GM12892 (cell line): ENCODE measurements at places on chromosomes 6 and 20.

DNA sequence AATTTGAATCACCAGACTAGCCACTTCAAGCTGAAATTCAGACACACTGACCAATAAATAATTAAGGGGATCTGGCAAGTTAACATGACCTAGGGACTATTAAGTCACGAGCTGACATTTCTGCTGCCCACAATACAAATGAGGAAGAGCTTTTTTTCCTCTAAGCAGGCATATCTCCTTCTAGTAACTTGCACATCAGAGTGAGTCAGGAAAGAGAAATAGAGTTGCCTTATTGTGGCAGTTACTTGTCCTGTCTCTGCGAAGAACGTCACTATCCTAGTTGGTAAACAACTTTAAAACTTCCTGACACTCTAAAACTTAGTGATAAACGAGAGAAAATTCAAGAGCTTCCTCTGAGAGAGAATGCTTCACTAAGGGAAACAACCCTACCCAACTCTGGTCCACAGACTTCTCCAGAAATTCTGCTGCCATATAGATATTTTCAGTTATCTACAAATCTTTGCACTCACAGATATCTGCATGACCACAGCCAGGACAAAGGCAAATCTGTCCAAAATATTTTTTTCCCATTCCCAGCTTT lies 4.2 kb downstream of the PLA2G7 start:
- DNase-seq, result no peak

GRCh38 chr20:54132612-54133433 lies 41.0 kb downstream of the CYP24A1 start:
- DNase-seq, result no peak

DNA sequence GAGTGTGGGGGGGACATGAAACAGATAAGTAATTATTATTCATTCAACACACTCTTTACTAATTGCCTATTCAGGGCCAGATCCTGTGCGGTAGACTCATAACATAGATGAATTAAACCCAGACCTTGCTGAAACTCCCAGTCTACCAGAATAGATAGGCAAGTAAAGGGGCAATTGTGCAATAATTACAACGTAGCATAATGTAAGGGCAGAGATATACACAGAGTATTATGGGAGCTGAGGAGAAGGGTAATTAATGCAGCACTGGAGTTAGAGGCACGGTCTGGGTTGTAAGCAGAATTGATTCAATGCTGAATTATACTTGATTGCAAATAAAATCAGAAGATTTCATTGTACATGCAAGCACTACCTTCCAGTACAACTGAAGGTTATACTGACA lies 29.2 kb downstream of the RIMS4 start:
- no peak for DNase-seq

- no peak for DNase-seq
Observed at GRCh38 chr6:20680697-20681165, 146.5 kb downstream of the CDKAL1 start.

DNA sequence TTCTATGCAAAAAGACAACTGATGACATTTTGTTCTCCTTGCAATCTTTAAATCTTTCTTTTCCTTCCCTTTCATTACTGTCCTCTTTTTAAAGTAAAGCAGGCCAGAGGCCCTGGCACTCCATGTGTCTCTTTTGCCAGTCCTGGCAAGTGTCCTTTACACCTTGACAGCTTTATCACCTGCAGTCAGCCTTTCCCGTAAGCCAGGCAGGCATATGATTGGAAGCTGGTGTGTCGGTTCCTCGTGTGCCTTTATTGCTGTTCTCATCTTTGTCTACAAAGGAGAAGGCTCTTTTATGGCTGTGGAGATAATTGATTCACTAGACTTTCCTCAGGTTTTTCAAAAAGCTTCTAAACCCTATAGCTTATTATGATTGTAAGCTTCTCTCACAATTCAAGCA lies 162.3 kb upstream of the FBXL4 start:
- DNase-seq, result no peak

DNA sequence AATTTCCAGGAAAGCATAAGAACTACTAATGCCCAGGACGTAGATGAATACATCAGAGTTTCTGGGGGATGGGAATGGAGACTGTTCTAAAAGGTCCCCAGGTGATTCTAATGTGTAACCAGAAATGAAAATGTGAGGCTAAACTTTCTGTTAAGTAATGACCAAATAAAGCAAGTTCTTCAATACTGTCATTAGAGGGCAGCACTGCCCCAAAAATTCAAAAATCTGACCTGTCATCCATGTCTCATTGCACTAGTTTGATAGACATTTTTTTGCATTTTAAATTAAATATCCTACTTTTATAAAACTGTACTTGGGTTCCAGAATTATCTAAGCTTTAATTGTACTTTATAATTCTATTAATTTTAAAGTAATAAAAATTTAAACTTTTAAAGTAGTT lies 94.9 kb downstream of the RFX6 start:
- no peak for DNase-seq

DNA sequence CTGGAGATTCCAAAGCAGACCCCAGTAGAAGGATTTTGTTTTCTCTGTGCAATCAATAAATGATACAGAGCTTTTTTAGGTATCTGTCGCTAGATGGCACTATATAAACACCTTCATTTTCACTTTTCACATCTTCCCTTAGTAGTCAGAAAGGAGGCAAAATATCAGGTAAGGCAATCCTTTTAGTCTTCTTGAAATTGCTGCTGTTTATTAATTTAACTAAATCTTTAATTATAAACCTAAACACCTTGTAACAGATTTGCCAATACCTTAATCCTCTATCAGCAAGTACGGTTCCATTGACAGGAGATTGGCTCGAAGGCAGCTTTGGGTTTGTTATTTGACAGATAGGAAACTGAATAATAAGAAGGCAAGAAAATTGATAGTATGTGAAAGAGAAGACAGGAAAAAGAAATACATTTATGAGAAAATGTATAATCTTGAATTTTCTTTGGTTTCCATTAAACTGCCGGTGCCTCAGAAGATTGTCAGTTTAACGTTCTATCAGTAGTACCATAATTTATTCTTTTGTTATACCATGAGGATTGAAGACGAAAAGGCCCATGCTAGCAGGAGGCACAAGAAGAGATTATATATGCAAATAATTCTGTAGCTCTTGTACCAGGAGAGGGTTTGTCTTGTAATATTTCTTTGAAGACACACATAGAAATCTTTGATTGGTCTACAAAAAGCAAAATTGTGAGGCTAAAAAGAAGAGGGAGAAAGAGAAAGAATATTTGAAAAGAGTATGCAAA lies 23.5 kb upstream of the IBTK start:
- DNase-seq, result no peak

DNA sequence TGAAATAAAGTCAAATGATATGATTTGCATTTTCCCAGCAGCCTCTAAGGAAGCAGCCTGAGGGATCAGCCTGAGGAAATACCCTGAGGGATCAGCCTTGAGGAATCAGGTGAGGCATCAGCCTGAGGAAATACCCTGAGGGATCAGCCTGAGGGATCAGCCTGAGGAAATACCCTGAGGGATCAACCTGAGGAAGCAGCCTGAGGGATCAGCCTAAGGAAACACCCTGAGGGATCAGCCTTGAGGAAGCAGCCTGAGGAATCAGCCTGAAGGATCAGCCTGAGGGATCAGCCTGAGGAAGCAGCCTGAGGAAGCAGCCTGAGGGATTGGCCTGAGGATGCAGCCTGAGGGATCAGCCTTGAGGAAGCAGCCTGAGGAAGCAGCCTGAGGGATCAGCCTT lies 669.7 kb upstream of the AGPAT4 start:
- DNase-seq, result no peak

- DNase-seq, result no peak
Observed at GRCh38 chr6:82396964-82397751, 33.5 kb downstream of the TPBG start.

DNA sequence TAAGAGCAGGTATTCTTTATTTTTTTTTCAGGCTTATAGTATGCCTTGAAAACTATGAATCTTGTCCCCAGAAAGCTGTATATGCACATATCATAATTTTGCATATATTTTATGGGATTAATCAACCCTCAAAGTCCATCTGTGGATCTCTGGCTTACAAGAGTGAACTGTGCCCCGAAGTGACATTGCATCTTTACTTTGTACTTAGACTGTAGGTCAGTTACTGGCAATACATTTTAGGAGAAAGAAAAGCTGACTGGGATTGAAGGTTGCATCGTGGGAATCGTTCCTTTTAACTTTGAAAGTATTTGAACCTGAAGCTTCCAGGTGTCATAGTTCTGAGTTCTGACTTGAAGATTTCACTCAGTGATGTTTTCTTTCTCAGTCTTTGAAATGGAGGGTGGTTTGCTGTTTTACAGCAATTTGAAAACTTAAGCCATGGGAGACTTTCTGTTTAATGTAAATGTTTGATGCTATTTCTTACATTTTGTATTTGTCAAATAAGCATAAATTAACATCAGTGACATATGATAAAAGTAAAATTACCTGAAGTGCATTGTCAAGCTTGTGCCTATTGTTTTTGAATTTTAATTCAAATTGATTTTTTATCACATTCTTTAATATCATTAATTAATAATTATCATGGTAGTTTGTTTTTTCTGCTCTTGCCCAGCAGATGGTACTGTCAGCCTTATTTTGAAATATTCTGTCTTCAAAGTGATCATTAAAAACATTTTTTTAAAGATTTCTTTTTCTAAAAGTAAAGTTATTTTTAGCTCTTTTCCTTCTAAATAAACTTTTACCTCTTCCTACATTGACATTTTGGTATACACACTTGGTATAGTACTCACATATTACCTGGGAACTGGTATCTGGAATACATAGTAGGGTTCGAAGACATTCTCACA lies 29.0 kb downstream of the L3MBTL3 start:
- DNase-seq, result no peak

GRCh38 chr20:61683721-61684120 lies 382.0 kb downstream of the TAF4 start:
- no peak for DNase-seq

DNA sequence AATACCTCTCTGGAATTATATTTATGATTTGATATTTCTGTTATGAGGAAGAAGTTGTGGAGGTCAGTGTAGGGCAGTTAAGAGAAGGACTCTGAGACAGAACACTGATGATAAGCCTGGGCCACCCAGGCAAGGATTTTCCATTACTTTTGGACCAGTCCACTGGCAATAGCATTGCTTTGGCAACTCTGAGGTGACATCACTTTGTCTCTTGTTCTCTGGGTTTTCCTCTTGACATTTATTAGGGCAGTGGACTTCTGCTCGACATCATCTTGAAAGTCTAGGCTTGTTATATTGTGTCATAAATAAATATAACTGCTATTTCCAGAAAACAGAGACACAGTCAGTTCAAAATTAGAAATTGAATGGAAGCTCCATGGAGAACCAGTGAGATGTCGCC lies 268.0 kb downstream of the SMOC2 start:
- DNase-seq, result no peak

GRCh38 chr20:56987986-56988385 lies 278.5 kb downstream of the BMP7 start:
- DNase-seq, result no peak

DNA sequence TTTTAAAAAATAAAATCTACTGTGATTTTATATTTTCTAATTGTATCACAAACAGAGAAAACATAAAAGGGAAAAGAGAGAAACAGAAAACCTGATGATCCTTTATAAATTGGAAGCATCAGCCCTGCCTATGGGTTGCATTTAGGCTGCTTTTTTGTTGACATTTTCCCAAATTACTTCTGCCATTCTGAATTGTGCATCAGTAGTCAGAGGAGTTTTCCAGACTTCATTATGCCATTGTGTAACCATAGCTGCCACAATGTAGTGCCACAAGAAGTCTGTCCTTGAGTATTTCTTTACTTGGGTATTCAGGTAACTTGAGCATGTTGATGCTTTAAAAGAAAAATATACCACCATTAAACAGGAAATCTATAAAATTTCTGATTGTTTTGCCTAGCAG lies 130.3 kb downstream of the HACE1 start:
- DNase-seq, result no peak

DNA sequence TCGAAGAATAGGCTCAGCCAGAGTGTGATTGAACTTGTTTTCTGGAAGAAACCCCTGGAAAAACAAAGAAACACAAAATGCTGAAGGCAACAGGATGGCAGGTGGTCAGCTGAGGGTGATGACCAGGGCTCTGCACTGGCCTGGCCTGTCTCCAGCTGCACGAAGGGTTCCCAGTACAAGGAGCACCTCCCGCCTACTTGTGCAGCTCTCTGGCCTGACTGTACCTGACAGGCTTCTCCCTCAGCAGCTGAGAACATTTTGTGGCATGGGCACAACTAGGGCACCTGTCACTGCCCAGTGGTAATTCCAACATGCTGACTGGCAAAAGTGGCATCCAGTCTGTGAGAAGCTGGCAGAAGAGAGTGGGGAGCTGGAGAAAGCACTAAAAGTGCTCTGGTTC lies 38.8 kb upstream of the EMILIN3 start:
- DNase-seq, result no peak

DNA sequence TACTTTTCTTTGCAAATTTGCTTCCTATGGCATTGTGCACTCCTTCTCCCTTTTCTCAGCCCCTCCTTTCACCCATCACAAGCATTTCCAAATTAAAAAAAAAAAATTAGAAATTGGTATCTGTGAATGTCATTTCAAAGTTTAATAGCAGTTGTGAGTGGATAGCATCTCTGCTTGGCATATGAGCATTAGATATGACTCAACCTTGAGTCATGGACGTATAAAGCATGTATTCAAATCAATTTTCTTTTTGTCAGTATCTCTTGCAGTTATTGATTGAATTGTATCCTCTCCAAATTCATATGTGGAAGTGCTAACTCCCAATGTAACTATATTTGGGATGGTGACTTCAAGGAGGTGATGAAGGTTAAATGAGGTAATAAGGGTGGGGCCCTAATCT lies 60.1 kb upstream of the MAP3K7 start:
- DNase-seq, result no peak

DNA sequence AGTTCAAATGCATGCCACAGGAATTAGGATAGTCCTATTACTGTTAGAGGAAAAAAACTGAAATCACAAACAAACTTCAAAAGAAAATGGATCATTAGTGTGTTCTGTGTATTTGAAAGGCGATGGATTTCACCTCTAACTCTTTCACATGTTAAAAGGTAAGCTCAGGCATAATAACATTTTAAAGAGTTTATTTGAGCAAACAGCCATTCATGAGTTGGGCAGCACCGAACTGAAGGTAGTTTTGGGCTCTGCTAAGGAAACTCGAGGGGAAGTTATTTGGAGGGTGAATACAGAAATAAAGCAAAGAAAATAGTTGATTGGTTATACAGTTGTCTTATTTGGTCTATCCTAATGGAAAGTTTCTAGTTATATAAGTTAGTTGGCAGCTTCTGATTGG lies 546.5 kb upstream of the POU3F2 start:
- no peak for DNase-seq

GRCh38 chr6:108846628-108847027 lies 1.6 kb upstream of the ARMC2 start:
- no peak for DNase-seq

- DNase-seq, result no peak
Observed at GRCh38 chr6:155325700-155326516, 11.6 kb upstream of the TFB1M start.

- DNase-seq, result no peak
Observed at GRCh38 chr6:38387971-38388370, 251.8 kb downstream of the BTBD9 start.

- no peak for DNase-seq
Observed at GRCh38 chr6:84344005-84344404, 116.6 kb upstream of the CEP162 start.

DNA sequence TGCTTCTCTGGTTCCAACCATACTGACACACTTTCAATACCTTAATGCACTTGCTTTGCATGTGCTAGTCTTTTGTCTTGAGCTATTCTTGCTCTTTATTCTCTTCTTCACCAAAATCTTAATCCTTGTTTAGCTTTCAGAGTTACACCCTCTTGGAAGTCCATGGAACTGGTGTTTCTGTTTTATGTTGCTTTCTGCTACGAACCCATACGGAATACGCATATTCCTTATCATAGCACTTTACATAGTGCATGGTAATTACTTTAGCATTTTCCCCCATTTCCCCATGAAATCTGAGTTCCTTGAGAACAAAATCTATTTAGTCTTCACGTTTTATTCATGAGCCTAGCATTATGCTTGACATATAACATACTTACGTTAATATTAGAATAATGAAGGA lies 270.9 kb downstream of the NKAIN2 start:
- DNase-seq, result no peak
